ENCODE measurements at places on chromosomes 13 and 19.

GRCh38 chr13:29566206-29566605 lies 29.3 kb downstream of the SLC7A1 start:
- DNase-seq, result no peak

DNA sequence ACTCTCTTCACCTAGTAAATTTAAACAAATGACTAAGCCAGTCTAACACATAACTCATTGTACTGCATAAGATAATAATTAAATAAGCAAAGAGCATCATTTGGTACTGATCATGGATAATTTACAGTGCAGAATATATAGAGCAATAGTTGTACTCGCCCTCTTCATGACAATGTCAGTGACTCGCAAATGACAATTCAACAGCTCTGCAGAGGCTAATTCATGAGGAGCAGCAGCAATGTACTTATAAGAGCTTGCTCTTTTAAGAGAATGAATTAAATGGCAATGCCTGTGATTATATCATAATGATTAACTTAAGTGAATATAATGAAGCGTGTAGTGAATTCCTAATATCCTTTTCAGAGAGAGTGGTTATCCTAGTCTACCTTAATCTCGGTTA lies 284.5 kb upstream of the PCDH20 start:
- DNase-seq, result no peak

GRCh38 chr13:110485604-110486003 lies 75.9 kb downstream of the RAB20 start:
- DNase-seq, result no peak

- no peak for DNase-seq
Measured at GRCh38 chr13:74166261-74167004, 32.2 kb upstream of the KLF12 start.

GRCh38 chr19:32969549-32969948 lies 2.2 kb downstream of the CEP89 start:
- DNase-seq, result no peak

DNA sequence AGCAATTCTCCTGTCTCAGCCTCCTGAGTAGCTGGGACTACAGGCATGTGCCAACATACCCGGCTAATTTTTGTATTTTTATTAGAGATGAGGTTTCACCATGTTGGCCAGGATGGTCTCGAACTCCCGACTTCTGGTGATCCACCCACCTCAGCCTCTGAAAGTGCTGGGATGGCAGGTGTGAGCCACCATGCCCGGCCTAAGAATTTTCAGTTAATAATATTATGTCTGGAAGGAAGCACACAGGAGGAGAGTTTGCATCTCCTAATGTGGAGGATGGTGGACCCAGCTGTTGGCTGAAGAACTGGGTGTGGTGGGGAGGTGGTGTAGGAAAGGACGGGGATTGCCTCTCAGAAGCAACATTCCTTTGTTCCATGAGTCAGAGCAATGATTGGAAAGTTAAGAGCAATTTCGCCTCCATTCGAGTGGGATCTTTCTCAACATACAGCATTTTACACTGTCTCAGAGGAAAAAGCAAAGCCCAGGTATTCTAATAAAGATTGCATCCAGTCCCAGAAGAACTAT lies 11.9 kb downstream of the PDCD2L start:
- no peak for DNase-seq

GRCh38 chr13:32056316-32056715 lies 24.7 kb downstream of the FRY start:
- no peak for DNase-seq

GRCh38 chr13:38951525-38952313 lies 38.9 kb downstream of the STOML3 start:
- no peak for DNase-seq

DNA sequence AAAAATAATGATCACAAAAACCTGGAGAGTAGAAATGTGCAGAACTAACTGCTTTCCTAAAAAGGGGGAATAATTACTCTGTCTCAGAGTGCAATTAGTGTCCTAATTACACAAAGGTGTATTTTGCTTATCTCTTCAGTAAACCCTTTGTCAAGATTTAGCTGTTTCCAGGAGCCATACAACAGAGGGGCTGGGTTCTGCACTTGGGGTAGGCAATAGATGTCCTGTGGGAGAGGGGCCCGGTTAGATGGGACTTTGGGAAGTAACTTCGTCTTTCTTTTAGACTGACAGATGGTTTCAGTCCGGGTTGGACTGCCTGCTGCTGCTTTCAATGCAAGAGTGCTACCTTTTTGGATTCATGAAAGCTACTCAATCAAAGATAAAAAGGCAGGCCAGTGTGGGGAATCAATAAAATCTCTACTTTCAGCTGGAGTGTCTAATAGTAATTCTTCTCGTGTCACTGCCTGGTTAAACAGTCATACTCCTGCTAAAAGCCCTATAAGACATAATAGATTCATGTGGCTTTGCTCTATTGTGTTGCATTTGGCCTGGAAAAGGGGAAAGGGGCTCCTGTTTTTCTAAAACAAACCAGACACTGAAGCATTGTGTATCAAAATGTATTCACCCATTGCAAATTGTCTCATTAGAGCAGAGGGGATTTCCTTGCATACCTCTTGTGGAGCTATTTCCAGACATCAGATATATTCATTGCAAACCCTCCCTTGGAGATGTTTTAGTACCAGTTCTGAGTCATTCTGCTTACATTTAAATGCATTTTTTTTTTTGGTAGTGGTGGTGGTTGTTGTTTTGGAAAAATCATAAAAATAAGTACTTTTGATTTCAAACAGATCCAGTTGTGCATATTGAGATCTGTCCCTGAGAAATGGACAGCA lies 83.3 kb upstream of the PCDH8 start:
- no peak for DNase-seq

DNA sequence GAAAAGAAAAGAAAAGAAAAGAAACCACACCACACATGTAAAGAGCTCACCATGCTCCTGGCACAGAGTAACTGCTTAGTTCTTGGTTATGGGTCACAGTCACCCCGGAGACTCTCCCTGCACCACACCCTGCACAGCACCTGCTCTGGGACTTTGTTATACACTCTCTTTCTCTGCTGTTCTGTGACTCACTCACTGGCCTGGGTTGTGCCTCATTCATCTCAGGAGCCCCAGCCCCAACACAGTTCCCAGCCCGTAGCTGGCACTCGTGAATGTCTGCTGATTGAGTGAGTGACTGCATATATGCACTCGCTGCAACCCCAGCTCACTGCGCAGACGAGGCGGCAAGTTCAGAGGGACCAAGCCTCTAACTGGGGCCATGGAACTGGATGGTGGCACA lies 22.9 kb upstream of the ZNF507 start:
- no peak for DNase-seq

GRCh38 chr19:36051236-36051635 lies 2.8 kb downstream of the THAP8 start:
- no peak for DNase-seq

Measured in activated naive CD4-positive, alpha-beta T cell treated with anti-CD3 and anti-CD28 coated beads, Interleukin-2, amount 50 U/mL, for 72 hours (primary cell).